ENCODE measurements at places on chromosomes 6 and 20.

DNA sequence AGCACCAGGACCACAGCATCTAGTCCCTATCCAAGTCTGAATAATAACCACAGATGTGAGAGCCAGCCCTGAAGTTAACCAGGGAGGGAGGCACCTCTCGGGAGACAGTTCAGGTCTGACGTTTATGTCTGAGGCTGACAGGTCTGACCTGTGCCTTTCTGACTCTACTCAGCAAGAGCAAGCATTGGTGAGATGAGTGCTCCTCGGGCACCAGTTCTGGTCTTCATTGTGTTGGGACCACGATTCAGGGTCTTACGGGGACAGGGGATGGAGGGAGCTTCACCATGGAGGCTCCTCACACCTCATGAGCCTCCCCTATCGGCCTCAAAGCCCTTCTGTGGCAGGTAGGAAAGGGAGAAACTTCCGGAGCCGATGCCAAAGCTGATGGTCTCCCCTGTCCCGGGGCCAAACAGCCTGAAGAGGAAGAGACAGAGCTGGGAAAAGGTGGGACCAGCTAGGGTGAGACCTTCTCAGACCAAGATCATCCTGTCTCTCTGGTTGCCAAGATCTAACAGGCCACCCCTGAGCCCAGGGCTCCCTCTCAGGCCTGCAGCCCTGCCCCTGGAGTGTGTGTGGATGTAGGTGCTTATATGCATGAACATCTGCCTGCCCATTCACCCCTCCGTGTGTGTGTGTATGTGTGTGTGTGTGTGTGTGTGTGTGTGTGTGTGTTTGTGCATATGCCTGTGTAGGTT lies 170.5 kb downstream of the VEGFA start:
- DNase-seq: no peak

DNA sequence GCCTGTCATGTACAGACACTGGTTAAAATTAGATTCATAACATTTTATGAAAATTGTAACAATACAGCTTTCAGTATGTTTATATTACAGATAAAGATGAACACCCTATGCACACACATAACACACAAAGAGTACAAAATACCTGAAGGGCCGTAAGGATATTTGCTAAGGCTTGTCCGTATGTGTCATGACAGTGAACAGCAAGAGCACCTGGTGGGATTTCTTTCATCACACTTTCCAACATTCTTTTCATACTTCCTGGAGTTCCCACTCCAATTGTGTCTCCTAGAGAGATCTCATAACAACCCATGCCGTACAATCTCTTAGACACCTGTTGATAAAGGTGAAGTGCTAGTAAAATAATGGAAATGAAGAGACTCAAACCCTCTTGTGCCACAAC lies 83.7 kb downstream of the HMGCLL1 start:
- DNase-seq: no peak

DNA sequence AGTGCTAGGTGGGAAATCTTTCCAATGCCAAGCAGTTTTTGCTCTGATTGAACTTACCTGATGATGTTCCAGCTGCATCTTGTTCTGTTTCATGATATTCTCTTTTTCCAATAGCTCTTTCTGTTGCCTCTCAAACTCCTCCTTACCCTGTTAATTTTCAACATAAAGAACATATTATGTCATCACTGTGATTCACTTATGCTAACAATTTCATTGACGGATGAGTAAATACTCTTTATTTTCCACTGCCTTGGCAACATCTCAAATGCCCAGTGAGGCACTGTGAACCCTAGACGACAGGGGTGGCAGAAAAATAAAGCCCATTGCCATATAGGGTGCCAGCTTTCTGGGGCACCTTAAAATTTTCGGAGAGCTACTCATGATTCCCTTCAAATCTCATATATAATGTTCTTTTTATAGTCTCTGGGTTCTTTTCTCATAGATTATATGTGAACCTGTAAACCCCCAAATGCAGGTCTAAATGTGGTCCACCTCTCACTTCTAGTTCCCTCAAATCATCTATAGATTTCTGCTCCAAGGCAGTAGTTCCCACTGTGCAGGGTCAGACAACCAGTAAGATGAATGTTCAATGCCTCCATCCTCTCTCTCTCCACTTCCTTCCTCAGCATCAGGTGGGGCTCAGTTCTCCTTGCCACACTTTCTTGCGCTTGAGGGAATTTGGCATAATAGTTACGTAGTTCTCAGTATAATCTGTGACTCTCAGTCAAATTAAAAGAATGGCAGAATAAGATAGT lies 44.1 kb downstream of the NEDD9 start:
- DNase-seq: no peak

GRCh38 chr6:28940858-28941683 lies 17.3 kb upstream of the TRIM27 start:
- peak; percentile 63 for DNase-seq

DNA sequence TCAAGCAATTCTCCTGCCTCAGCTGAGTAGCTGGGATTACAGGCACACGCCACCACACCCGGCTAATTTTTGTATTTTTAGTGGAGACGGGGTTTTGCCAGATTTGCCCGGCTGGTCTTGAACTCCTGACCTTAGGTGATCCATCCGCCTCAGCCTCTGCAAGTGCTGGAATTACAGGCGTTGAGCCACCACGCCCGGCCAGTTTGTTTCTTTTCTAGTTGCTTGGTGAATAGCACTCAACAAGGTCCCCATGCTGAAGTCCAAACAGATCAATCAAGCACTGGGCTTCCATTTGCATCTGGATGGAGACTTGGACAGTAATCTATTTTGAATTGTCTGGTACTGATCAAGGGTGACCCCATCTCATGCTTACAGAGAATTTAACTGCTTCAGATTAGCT lies 108.9 kb upstream of the FOXO3 start:
- no peak for DNase-seq

DNA sequence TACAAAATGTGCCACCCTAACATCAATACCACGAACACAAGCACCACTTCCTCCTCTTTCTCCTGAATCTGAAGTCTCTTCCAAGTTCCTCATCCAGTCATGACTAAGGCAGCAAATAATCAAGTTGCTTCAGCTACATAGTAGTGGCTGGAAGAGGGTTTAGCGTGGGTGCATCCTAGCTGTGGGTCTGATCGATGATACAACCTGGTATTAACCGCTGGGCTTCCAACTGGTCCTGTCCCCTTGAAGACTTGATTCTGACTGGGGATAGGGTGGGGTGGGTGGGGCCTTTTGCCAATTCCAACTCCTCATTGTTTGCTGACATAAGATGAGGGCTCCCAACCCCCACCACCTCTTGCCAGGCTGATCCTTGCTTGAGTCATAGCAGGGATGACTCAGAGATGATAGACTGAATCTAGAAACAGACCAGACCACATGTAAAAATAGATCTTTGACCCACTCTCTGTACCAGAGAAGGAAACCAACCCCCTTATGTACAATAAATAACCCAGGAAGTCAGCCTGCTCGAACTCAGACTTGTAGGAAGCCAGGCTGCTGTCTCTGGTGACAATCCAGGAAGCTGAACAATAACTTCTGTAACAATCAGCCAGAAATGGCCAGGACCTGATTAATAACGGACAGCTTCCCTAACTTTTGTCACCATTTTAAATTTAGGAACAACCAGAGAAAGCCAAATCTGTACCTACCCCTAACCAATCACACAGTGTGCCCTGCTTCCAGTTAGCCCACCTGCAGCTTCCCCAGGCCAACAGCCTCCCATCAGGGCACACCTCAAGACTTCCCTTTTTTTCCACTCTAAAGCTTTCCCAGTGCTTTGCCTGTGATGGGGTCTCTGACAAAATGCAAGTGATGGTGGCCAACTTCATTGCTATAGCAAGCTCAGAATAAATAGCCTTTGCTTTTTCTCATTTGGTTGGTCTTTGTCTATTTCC lies 68.9 kb upstream of the FAM184A start:
- no peak for DNase-seq

GRCh38 chr20:13259921-13260320 lies 38.8 kb downstream of the ISM1 start:
- DNase-seq: no peak

DNA sequence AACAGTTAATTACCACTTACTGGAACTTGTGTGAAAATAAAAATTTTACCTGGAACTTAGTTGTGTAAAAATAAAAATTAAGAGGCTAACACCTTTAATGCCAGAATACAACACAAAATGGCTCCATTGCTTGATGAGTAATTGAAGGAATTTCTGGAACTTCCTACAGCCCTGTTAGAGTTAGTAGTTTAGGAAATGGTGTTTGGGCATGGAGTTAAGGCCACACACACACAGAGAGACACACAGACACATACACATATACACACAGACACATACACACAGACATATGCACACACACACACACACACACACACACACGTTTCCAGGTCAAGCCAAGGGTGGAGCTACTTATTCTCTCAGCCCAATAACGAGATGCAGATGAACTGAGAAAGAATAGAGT lies 20.6 kb upstream of the CST3 start:
- no peak for DNase-seq

- peak; percentile 78 for DNase-seq
Observed at GRCh38 chr20:35303735-35304491, 11.7 kb upstream of the FAM83C start.

DNA sequence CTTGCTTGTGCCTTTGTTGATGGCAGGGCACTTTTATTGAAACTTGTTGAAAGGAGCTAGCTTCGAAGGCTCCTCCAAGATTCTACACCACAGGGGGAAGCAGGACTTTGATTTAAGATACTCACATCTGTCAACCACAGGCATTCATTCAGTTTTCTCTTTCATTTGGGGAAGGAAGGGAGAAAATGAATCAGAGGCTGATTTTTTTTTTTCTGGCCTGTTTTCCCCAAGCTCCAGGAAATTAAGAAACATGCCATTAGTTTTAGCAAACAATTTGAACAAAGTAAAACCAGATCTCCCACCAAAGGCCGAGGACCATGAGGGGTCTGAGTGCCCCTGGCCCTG lies 8.7 kb upstream of the APCDD1L start:
- no peak for DNase-seq

- no peak for DNase-seq
Observed at GRCh38 chr6:158369241-158369640, 57.0 kb downstream of the TULP4 start.

DNA sequence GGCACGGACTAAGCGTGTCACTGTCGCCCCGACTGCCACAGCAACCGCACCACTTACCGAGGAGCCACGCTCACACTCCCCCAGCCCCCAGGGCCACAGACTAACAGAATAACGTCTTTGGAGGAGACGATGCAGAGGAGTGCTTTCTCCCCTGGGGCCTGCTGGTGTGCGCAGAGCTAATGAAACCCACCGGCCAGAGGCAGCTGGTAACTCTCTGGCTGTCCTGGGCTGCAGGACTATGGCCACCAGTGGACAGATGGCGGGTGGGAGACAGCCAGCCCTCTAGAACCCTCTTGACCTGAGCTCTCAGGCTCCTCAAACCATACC lies 228.0 kb downstream of the DLL1 start:
- no peak for DNase-seq

- DNase-seq: no peak
Observed at GRCh38 chr6:11806561-11807317, 28.1 kb upstream of the ADTRP start.

DNA sequence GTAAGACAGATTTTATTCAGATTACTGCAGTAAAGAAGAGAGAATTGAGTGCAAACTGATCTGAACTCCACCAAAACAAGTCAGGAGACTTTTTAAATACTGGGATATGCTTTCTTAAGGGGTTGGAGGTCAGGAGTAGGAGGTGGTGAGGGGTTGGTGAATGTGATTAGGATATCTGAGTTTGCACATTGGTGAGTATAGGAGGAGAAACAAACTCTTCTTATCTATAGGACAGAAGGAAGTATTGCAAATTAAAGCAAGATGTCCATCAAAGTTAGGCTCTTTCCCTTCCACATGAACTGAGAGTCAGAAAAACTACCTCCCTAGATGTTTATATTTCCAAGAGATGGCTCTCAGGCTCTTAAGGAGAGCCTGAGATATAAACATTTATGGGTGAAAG lies 114.6 kb upstream of the HTR1E start:
- no peak for DNase-seq

DNA sequence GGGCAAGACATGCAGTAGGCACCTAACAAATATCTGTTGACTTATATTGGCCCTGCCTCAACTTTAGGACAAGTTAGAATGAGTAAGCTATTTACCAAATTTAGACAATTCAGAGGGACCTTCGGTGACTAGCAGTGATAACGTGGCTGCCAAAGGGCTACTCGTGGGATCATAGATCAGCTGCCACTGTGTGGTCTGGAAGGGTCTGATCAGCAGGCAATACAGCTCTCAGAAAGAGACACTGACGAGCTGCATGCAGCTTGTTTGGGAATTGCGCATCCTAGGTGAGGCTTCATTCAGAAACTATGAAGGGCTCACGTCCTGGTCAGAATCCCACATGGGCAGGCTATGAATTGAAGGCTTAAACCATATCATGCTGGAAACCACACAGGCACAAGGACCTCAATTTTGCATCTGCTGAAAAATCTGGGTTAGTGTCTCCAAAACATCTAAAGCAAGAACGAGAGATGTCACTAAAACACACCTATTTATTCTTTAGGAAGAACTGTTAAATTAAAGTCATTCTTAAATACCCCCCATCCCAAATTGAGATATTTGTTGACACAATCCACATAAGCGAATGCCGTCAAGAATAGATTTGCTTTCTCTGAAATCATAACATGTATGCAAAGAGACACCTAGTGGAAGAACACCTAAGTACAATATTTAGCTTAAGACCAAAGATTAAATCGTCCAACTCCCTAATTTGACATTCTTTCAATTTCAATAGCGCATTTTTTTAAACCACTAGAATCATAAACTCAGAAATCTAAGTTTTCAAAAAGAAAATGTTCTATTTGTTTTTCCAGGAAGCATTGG lies 79.6 kb downstream of the IPCEF1 start:
- DNase-seq: no peak

DNA sequence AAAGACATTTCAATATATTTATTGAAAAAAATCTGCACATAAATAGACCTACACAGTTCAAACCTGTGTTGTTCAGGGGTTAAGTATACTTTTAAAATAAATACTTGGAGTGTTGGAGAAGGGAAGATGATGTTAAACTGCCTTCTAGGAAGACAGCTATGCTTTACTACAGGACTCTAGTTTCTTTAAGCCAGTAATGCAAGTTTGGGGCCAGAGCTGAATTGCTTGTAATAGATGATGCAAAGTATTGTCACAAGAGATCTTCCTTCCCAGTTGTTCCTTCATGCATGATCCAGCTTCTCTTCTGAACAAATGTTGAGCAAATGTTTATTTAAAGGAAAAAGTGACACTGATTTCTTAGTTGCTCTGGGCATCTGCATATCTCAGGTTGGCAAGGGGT lies 20.2 kb upstream of the RIMS4 start:
- DNase-seq: no peak

DNA sequence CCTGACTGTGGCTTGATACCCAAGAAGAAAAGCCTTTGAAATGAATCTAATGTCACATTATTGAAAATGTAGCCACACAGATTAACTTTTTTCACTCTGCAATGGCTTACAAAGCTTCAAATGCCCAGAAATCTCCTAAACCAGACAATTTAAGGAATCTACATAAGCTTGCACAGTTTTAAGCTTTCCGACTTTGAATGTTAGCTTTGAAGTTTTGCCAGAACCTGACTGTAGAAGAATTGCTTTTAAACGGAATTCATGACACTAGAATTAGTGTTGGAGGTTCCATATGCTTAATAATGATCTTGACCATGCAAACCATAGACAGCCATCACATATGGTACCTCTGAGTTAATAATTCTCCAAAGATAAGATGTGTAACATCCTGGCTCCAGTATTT lies 798.5 kb upstream of the EPHA7 start:
- no peak for DNase-seq

All from activated gamma-delta T cell treated with anti-CD3 and anti-CD28 coated beads, Interleukin-2, amount 50 U/mL, for 16 hours (primary cell).